Metanephros (tissue), 2 donors: ENCODE measurements at places on chromosomes 3 and 15. TPM values are rescaled to one million over a fixed set of nuclear protein-coding genes. Genes with fewer than 3 reads are reported as not detected.

The MOBP gene
- not detected for total RNA-seq

The HCLS1 gene
- total RNA-seq = 10.6 TPM

The GOLGA6L4 gene
- 3.0 TPM for total RNA-seq

The NEK10 gene
- 11.1 TPM for total RNA-seq

The CLRN1 gene
- total RNA-seq = not detected

The AQP9 gene
- total RNA-seq = 3.2 TPM

The TGM4 gene
- not detected for total RNA-seq

The FOXP1 gene
- total RNA-seq = 84.0 TPM

The NPAP1 gene
- 0.82 TPM for total RNA-seq

The ZNF501 gene
- total RNA-seq = 9.2 TPM

The GOLGA6D gene
- total RNA-seq = not detected

The SCN5A gene
- total RNA-seq = 0.76 TPM

The SH2D7 gene
- not detected for total RNA-seq

The CHRNB4 gene
- 2.0 TPM for total RNA-seq

The NDN gene
- total RNA-seq = 157 TPM

The TLR9 gene
- total RNA-seq = not detected

The GADL1 gene
- 6.2 TPM for total RNA-seq

The DCP1A gene
- total RNA-seq = 30.7 TPM

The NR2E3 gene
- total RNA-seq = 1.2 TPM

The CLDN16 gene
- 73.5 TPM for total RNA-seq

The CELF6 gene
- total RNA-seq = 2.4 TPM

The OR5K2 gene
- not detected for total RNA-seq

The DUOXA2 gene
- total RNA-seq = not detected

The STRIT1 gene
- 2.0 TPM for total RNA-seq

The ATP6V1A gene
- total RNA-seq = 87.5 TPM

The SLC12A6 gene
- total RNA-seq = 26.2 TPM

The ZFYVE19 gene
- total RNA-seq = 26.6 TPM
